ENCODE measurements at places on chromosomes 5 and 9. TPM values are rescaled to one million over a fixed set of nuclear protein-coding genes. Genes with fewer than 3 reads are reported as not detected.

The TLX3 gene
- not detected for total RNA-seq

DNA sequence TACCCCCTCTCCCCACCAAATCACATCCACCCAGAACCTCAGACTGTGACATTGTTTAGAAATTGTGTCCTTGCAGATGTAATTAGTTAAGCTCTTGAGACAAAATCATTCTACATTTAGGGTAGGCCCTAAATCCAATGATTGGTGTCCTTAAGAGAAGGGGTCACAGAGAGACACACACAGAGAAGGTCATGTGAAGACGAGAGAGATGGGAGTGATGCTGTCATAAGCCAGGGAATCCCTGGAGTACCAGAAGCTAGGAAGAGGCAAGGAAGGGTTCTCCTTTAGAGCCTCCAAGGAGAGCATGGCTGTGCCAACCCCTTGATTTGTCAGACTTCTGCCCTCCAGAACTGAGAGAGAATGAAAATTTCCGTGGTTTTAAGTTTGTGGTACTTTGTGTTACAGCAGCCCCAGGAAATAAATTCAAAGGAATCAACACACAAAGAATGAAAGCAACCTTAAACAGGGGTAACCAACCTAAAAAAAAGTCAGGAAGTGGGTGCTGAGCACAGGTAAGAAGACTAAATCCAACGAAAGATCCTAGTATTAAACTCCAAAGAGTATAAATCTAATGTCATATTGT lies 33.6 kb downstream of the TIMD4 start:
- no peak for DNase-seq

DNA sequence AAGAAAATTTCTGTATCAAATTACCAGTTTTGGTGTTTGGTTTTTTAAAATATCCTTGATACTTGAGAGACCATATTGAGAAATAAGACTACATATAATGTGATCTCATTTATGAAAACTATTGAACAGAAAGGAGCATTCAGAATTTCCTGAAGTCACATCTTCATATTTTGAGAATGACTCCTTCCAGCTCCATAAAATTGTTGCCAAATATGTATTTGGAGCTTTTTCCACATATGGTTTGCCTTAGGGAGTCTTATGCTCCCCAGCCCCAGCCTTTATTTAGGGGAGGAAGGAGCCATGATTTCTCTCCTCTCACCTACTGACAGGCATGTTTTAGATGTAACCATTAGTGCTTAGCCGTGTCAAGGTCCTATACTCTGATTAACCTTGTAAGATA lies 51.1 kb downstream of the GCNT1 start:
- DNase-seq, result no peak

DNA sequence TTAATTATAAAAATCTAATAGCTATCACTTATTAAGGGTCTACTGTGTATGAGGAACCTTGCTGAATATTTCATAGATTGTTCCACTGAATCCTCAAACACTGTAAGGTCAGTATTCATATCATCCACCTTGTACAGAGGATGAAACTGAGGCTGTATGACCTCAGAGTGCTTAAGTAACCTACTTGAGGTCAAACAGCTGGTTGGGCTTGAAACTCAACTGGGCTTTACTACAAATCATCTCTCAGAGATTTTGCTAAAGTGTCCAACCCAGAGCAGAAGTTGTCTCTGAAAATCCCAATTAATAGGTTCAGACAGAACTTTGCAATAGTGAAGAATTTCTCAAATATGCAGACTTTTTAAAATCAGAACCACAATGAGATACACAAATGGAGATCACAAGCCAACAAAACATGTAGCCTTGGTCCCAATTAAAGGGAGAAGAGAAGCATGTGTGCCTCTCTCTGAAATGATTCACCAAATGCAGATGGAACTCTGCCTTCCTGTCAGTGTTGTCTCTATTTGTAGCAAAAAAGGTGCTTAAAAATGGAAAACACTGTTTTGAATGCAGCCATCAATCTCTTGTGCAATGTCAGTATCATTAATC lies 131.4 kb downstream of the FAM114A2 start:
- no peak for DNase-seq

- peak; percentile 80 for DNase-seq
Measured at GRCh38 chr9:37528652-37529471, 43.1 kb downstream of the POLR1E start.

The FBN2 gene
- 0.60 TPM for total RNA-seq

The DRD1 gene
- not detected for total RNA-seq

GRCh38 chr5:148469501-148469935 lies 85.8 kb downstream of the FBXO38 start:
- DNase-seq, result peak; percentile 93

DNA sequence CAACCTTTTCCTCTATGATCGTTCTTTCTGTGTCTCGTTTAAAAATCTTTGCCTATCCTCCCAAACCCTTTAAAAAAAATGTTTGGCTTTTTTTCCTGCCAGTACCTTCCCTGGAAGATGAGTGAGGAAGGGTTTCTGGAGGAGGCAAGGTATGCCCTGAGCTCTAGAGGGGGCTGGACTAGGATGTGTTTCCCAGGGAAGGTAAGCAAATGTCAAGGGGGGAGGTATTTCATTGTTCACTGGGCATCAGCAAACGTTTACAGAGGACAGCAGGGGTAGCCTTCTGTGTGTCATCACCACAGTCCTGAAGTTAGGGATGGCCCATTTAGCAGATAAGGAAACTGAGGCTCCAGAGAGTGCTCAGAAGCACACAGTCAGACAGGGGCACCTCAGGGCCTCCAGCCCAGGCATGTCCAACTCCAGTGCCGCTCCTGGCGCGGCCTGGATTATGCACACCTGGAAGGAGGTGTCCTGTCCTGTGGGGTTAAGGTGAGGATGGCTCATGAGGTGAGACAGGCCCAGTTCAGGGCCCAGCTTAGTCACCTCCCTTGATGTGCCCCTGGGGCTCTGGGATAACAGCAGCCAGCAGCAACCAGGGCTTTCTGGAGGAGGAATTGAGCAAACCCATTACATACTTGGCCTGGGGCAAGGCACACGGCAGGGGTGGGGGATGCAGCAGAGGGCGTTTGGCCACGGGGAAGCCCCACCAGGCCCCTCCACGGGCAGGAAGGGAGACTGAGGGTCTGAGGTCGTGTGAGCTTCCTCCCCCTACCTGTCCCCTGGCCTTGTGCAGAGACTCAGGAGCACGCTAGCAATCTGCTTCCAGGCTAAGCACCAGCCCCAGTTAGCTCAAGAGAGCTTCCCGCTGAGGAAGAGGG lies 100.3 kb upstream of the LMX1B start:
- no peak for DNase-seq

The TXN gene
- total RNA-seq, result 168 TPM

GRCh38 chr9:1469996-1470395 lies 419.8 kb downstream of the DMRT2 start:
- DNase-seq, result no peak

DNA sequence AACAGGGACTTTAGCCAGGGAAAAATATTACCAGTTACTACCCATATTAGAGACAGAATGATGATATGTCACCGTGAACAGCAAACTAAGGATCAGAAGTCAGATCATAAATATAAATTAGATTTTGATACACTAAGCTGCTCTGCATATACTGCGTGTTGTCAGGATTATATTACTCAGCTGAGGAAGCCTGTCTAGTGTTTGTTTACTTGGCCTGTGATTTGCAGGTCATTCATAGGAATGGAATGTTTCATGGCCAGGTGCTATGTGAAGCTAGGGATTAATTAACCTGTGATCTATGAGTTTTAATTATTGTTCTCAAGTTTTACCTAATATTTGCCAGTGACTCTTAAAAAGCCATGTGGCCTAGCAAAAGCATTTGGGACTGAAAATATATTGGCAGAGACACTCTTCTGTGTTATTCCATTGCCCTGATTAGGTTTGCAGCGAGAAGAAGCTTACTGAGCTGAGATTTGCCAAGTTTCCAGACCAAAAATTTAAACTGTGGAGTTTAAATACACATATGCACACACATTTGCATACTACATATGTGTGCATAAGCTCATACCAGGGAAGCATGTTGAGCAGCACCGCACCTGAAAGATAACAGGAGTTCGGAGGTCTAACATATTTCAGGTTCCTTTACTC lies 496.3 kb upstream of the GRIA1 start:
- no peak for DNase-seq

- no peak for DNase-seq
Measured at GRCh38 chr9:83011611-83012010, 51.3 kb downstream of the RASEF start.

- no peak for DNase-seq
Measured at GRCh38 chr5:106587-106986, 14.6 kb downstream of the PLEKHG4B start.

- DNase-seq, result no peak
Measured at GRCh38 chr5:64653766-64654560, 36.3 kb upstream of the SHISAL2B start.

GRCh38 chr9:82382887-82383616 lies 394.5 kb downstream of the SPATA31D1 start:
- DNase-seq, result no peak

GRCh38 chr5:137095597-137095996 lies 403.5 kb downstream of the SPOCK1 start:
- DNase-seq, result no peak

The PCDHB11 gene
- 0.44 TPM for total RNA-seq

- peak; percentile 81 for DNase-seq
Measured at GRCh38 chr9:126474786-126475485, 138.8 kb upstream of the LMX1B start.

DNA sequence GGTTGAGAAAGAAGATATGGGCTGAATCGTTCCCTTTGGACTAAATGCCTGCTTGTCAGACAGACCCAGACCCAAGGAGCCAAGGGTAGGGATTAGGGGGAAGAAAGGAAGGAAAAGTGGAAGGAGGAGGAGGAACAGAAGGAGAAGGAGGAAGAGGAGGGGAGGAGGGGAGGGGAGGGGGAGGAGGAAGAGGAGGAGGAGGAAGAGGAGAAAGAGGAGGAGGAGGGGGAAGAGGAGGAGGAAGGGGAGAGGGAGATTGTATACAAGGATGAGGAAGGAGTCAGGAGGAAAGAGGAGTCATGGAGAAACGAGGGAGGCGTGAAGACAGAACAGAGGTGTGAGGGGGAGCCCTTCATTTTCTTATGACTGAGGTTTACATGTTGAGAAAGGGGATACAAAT lies 46.9 kb upstream of the DNAH5 start:
- no peak for DNase-seq

DNA sequence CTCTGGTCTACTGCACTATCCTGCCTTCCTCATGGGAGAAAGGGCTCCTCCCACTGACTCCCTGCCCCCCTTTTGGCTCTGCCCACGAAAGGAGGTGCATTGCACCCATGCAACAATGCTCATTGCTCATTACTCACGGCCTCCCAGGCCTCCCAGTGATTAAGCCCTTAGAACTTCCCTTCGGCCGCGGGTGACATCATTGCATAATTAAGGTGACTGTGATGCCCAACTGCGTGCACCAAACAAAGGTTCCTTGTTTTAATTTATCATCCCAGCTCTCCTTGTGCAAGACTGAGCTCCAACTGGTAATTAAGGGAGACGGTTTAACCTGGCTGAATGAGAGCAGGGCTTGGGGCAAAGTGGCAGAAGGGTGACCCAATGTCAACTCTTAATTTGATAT lies 180.4 kb downstream of the GAS1 start:
- DNase-seq, result no peak

- no peak for DNase-seq
Measured at GRCh38 chr5:154484393-154485095, 6.5 kb upstream of the HAND1 start.

GRCh38 chr9:4985386-4986266 lies 554 bp downstream of the JAK2 start:
- DNase-seq, result peak; percentile 64

The TNFSF8 gene
- not detected for total RNA-seq

GRCh38 chr9:128770286-128771030 lies 1.3 kb downstream of the ZER1 start:
- no peak for DNase-seq

DNA sequence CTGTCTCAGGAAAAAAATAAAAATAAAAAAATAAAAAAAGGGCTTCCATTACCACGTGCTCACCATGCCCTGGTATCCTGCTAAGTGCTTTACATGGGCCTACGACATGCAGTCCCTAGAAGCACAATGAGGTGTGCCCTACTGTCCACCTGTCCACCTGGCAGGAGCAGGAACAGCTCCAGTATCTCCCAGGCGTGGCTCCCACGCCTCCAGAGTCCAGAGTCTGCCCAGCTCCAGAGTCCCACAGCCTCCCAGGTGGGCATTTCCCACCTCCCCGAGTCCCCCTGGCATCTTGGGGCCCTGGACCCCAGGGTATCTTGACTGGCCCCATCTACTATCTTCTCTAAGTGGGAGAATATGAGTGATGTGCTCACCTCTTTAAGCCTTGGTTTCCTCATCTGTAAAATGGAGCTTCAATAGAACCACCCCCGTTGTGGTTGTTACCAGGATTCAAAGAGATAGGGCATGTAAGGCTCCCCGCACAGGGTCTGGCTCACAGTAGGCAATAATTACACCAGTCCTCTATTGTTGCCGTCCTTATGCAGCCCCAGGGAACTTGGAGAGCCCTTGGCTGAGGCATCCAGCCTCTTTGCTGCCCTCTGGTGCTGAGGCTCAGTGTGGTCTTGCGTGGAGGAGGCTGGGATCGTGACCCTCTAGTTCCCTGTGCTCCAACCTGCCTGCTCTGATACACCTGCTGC lies 8.9 kb downstream of the CXCL14 start:
- peak; percentile 59 for DNase-seq

All from lung microvascular endothelial cell (primary cell).